C1 segment of cervical spinal cord (tissue), 14 donors: ENCODE measurements at places on chromosomes 12 and 14.

DNA sequence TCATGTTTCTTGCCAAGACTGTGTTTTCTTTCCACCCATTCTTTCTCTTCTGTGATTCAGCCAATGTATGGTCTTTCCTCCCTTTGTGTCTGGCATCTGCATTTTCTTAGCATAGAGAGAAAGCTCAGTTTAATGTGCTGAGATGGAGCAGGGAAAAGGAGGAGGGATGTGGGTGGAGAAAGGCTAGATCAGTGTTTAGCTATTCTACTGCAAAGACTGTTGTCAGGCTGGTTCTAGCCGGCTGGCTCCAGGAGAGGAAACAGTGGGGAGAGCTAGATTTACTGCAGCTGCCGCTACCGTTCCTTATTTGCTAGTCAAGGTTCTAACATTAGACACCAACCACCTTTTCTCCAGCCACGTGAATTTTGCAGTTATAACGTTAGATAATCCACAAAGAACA is 5.2 kb upstream of the RIMKLB start:
- peak; percentile 45 for DNase-seq

- no peak for DNase-seq
These were observed 1.4 kb downstream of the MMAB start for GRCh38 chr12:109571773-109572505.

GRCh38 chr12:12794686-12795085 is 9.2 kb downstream of the APOLD1 start:
- DNase-seq: no peak

GRCh38 chr12:68482660-68483059 is 128.0 kb upstream of the RAP1B start:
- DNase-seq: no peak

DNA sequence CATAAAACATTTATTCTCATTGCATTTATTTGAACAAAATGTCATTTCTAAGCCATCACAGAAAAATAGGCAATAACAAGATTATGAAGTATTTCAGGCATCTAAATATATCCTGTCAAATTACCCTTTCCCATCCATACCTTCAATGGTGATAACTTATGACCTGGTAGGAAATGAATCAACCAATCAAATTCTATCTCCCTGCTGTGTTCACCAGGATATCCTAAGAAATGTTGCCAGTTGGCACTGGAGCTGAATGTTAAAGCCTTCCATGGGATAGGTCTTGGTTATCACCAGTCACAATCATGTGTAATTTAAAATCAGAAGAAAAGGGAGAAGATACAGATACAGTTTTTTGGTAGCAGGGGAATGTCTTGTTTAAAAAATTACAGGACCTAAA is 23.7 kb downstream of the BMP4 start:
- DNase-seq: no peak

DNA sequence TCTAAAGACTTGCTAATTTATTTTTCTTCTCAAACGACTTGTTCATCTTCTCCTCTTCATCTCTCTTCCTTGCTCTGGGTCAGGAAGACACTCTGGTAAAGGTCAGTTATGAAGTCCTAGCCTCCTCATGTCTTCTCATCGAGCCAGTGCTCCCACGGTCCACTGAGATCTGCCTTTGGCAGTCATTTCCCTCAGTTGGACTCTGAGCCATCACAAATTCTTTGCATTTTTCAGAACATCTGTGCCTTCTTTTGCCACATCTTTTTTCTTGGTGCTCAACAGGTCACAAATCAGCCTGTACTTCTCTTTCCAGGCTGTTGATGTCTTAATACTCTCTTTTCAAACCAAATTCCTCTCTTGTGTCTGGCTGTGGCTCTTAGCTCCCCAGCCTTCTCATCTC is 49.7 kb downstream of the IGF1 start:
- DNase-seq: no peak

- DNase-seq: no peak
These were observed 238.3 kb upstream of the OR4E1 start for GRCh38 chr14:21911877-21912276.

DNA sequence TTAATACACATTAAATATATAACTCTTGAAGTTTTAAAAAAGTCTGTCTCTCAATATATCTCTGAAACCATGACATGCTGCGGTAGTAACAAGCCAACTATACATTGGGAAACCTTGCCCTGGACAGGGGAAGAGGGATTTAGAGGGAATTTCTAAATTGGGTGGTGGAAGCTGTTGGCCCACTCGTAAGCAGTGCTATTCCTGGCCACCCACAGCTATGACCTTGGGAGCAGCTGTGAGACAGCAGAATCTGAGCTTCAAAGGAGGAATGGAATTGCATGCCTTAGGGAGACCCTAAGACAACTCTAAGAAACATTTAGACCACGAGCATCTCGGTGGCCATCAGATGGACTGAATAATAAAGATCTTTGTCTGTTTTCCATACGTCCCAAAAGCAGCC is 15.8 kb upstream of the GCH1 start:
- DNase-seq: no peak

DNA sequence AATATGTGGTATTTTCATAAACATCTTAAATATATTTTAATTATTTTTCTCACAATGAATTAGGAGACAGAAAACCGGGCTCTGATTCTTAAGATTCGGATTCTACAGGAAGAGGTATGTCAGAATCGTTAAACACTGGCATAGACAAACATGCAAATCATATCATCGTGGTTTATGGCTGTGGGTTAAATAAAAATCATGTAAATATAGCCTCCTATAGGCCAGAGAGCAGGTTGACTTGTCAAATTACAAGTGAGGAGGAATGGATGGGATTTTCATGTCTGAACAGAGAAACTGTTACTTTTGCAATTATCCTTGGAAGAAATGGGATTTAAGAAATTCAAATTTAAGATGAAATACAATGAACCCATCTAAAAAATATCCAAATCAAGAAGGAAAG is 74.9 kb upstream of the BCAT1 start:
- DNase-seq: no peak

DNA sequence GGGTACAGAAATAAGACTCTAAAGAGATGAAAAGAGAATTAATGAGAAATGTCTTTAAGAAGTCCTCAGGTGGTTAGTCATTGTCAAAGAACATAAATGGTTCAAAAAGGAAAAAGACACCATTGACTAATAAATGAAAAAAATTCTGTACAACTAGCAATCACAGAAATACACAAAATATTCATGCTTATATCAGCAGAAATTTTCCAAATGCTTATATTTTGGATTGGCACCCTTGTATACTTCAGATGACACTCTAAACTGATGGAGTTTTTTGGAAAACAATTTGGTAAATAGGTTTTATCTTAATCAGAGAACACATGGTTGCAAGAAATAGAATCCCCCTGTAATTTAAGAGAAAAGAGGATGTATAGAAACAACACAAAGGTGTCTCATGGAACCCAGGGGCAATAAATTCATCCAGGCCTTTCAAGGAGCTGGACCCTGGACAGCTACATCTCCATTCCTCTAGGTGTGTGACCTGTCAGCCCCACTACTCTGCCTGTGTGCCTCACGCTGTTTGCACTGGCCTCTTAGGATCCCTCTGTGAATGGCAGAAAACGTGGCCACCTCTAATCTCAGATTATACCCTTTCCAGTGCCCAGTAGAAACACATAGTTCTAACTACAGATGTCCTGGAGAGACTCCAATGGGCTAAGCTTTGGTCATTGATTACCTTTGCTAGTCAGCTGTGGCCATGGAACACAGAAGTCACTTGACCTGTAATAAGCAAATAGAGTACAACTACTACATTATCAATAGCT is 110.2 kb downstream of the FGD4 start:
- no peak for DNase-seq

GRCh38 chr14:29222671-29223268 is 456.2 kb downstream of the FOXG1 start:
- DNase-seq: no peak

DNA sequence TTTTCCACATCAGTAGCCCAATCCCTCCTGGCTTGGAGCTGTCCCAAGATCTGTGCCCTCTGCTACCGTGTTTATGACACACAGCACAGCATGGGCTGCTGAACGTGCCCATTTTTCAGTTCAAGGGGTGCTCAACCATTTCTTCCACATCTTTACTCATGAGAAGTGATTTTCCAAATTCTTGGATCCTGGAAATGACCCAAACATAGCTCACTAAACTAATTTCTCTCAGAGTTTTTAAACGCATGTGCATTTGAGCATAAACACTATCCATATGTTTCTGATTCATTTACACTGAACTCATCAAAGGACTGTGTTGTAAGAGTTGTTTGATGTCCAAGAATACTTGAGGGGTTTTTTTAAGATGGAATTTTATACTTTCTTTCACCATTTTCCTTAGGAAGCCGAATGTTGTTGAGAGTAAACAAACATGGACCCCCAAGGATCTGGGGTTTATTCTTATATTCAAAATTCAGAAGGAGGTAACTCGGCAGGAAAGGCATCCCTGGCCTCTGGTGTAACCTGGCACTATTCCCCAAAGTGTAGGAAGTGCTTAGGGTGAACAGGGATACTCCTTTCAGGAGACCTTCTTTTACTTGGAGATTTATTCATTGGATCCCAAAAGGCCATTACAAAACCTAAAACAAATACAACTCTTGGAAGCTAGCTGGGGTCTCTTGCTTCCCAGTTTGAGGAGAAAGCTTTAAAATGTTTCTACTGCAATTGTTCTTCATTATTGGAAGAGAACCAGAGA is 215.0 kb downstream of the BMP4 start:
- no peak for DNase-seq

GRCh38 chr12:128163086-128163485 is 103.9 kb upstream of the TMEM132C start:
- DNase-seq: no peak

DNA sequence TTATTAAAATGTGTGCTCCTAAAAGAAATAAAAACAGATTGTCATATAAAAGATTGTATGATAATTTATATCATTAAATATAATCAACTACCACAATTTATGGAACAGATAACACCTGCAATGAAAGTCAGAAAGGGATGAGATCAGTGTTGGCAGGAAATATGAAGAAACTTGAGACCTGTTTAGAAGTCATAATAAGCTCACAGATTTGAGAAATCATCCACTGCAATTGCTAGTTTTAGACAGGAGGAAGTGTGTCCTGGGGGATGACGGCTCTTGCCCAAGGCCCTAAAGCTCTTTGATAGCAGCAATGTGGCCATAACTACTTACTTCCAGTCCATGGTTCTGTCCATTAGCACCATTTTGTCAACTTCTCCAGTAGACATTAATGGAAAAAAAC is 122.8 kb upstream of the SOX5 start:
- no peak for DNase-seq

- no peak for DNase-seq
These were observed 34.4 kb downstream of the PROX2 start for GRCh38 chr14:74841230-74842207.

DNA sequence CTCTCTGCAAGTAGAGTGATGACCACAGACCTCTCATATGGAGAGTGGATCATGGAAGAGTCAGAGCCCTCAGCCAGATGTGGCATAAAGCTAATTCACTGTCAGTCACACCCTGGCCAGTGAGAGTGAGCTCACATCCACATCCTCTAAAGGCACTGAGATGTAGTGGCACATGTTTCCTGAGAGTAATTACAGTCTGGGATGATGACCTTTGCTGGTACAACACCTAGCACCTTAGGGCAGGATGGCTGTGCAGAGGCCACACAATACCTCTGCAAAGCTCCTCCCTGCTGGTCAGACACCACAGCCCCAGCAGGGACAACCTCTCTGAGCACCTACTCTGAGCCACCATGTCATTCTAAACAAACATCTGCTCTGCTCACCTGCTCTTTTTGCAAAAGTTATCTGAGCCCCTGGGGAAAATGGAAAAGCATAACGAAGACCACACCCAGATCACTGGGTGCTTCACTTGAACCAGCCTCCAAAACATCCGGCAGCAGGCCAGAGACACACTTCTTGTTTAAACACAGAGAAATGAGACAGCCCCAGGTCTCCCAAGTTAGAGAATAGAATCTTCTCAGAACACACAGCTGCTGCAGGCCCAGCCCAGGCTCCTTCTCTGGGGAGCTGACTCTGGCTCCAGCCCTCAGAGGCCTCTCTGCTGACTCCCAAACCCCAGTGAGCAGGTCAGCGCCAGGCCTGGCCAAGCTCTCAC is 30.3 kb downstream of the PITPNM2 start:
- DNase-seq: no peak

- no peak for DNase-seq
These were observed 219.6 kb downstream of the CCDC91 start for GRCh38 chr12:28409892-28410291.

DNA sequence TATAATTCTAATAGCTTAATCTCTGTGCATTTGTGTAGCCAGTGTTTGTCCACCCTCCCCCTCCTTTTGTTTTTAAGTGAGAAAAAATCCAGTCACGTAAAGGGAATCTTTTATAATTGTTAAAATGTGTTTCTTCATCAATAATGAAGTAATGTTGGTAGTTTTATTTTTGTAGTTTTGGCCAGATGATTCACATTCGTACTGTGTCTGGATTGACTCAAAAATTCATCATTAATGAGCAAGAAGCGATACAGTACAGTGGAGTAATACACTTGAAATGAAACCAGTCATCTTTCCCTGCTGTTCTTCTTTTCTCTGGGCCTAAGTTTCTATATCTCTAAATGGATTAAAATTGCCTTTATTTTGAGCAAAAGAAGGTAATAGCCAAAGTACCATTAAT is 86.5 kb downstream of the SRGAP1 start:
- no peak for DNase-seq

DNA sequence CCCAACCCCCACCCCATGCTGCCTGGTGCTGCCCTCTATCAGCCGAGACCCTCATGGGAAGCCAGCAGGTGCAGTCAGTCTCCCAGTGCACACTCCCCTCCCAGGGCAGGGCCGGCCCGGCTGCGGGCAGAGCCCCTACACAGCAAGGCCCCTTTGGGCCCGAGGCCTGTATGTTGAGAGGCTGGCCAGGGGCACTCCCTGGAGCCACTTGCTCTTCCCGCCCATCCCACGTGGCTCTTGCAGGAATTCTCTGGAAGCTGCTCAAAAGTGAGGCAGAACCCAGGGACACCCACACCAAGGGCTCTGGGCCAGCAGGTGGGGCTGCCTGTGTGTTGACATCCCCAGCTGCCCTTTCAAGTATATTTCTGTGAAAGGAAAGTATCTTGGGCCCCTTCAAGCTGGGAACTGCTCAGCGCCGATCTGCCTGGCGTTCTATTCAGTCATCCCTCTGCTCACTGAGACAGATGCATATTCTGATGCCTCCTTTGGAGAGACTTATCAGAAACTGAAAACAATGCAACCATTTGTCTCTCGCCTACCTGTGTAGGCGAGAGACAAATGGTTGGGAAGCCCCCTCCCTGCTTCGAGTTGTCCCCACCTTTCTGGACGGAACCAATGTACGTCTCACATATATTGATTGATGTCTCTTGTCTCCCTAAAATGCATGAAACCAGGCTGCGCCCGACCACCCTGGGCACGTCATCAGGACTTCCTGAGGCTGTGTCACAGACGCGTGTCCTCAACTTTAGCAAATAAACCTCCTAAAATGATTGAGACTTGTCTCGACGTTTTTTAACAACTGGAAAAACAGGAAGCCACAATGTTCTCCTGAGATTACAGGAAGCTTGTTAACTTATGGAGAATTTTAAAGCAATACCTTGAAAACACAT is 6.0 kb downstream of the GPR132 start:
- no peak for DNase-seq
